ENCODE measurements at places on chromosomes 5 and 9.
A peak's percentile ranks its signal among the peaks of the same experiment; 100 is the strongest.

DNA sequence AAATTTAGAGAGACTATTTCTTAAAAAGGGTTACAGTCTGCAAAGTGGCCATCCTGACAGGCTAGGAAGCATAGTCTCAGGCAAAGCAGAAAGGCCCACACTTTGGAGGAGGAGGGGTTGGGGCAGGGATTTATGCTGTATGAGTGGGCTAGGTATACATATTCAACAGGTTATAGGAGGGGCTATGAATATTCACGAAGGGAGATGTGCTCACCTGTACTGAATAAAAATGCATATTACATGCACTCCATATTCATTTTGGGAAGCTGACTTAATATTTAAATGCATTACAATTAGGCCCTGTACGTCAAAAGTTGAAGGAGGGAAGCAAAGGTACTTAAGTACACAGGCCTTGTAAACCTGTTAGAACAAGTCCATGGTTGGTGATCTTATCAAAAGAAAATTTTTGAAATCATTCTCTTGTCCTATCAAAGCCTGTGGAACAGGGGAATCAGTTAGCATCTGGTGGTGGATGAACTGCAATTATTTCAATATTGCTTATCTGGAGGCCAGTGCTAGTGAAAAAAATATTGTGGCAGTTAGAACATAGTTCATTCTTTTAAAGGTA, 1.6 kb downstream of the CENPP start:
- DNase-seq, result no peak

DNA sequence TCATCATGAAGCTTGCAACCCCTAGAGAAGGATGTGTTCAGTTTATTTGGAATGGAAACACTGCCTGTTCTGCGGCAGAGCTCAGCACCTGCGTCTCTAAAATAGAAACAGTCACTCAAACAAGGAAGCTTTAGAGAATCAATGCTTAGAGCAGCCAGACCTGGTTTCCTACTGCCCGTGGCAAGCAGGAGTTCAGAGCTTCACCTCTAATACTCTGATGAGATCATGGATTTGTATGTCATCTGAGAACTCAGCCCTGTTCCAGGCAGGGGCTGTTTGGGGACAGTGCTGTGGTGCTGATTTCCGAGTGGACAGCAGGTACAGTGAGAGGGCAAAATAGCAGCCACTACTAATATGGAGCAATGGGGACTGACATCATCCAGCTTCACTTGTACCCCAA, 236.0 kb upstream of the IRX1 start:
- DNase-seq, result peak; percentile 10

DNA sequence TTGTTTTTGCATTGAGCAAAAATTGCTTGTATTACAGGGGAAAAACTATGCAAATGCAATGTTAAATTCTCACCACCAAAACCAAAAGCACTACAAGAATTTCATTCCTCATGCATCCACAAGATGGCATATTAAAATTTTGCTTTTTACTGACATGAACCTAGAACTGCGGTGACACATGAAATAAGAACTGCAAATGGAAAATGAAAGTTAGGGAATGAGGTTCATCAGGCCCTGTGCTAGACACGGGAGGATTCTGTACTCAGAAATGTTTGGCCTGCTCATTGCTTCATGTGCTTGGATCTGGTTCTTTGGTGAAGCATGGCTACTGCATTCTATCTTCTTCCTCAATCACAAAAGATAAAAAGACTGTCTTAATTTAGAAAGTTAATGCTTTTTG, 9.1 kb upstream of the RFK start:
- DNase-seq, result no peak

DNA sequence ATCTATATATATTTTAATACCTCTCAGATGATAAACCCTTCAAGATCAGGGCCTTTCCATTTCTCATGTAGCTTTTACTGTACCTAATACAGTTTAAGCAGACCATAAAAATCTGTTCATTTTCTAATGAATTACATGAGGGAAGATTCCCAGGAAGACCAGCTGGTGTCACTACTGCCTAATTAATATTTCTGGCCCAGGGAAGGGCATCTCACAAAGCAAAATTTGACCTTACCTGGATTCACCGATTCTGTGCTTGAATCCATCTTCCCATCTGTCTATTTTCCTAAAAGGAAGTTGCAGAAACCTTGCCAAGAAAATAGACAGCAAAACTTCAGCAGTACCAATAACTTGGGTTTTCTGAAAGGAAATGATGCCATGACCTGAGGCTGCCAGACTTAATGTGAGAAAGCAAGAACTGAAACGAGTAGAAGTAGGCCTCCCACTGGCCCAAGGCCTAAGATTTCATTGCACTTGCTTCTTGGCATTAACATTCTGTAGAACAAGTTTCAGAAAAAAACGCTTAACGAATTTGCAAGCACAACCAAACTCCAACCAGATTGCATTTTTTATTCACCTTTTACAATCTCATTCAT, 83.0 kb upstream of the GLIS3 start:
- no peak for DNase-seq

GRCh38 chr9:101418518-101419430, 16.8 kb downstream of the ALDOB start:
- DNase-seq, result no peak

- DNase-seq, result peak; percentile 48
Measured at GRCh38 chr5:39073767-39074016, 507 bp downstream of the RICTOR start.

- DNase-seq, result no peak
Measured at GRCh38 chr9:686321-686813, 155.1 kb upstream of the DMRT1 start.

DNA sequence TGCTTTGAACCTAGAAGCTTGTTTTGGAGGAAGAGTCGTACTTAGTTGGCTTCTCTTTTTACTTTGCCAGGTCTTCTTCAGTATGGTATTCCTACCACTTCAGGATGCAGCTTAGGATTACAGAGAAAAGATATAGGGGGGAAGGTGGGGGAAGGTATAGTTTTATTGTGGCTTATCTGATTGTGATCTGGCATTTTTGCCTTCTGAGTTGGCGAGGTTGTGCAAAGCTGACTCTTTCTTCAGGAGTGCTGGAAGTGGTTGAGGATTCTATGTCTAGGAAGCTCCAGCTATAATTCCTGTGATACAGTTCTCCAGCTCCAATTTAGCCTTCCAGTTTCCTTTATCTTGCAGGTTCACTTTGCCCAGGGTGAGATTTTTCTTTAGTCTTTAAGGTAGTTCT, 7.0 kb downstream of the CDC42SE2 start:
- DNase-seq, result no peak

DNA sequence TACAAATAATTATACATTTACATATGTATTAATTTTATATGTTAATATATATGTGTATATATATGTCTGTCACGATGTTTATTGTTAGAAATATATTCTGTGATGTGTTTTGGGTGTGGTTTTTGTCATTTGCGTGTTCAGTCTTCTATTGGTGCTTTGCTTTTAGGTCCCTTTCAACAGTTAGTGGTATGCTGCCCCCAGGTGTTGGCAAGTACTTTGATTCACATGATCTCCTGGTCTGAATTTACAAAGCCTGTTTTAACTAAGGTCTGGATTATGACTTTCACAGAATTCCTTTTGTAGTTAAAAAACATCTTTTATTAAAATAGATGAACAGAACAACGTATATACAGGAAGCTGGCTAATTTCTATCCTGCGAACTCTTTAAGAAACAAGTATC, 271.5 kb downstream of the CCDC171 start:
- DNase-seq, result no peak

DNA sequence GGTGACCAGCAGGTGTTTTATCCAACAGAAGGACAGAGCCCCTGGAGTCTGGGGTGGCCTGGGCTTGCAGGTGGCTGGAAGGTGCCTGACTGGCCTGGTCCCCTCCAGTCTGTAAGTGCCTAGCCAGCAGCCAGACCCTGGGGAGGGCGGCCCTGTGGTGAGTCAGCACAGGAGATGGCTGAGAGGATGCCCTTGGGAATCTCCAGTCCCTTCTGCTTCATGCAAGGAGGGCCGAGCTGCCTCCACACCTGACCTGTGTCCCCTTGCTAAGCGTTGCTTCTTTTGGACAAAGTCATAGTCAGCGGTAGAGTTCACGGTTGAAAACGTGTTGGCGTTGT, 20.2 kb downstream of the OBP2B start:
- no peak for DNase-seq

DNA sequence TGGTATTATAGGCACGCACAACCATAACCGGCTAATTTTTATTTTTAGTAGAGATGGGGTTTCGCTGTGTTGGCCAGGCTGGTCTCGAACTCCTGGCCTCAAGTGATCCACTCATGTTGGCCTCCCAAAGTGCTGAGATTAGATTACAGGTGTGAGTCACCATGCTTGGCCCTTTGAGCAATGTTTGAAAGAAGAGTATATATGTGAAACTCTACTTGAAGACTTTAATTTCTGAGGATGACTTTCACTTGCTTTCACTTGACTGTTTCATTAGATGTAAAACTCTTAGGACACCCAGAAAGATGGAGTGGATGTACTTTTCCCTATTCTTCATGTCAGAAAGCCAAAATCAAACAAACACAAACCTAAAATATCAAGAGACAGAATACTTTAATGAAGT, 43.8 kb upstream of the GAS1 start:
- DNase-seq, result no peak
